Stimulated activated CD4-positive, alpha-beta T cell treated with anti-CD3 and anti-CD28 coated beads, Interleukin-15, amount 100 ng/mL, for 1 hour (primary cell): ENCODE measurements at places on chromosomes 2 and 18.

DNA sequence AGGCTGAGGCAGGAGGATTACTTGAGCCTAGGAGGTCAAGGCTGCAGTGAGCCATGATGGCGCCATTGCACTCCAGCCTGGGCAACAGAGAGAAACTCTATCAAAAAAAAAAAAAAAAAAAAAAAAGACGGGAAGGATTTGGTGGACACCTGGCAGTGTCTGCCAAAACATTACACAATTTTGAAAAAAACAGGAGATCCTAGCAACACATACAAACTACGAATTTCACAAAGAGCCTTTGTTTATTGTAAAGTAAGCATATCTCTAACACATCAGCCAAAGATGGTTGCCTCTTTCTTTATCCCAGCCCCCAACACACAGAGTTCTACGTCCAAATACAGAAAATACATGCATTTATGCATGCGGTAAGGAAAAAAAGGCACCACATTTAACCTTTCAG lies 7.6 kb downstream of the GPR45 start:
- DNase-seq: no peak

DNA sequence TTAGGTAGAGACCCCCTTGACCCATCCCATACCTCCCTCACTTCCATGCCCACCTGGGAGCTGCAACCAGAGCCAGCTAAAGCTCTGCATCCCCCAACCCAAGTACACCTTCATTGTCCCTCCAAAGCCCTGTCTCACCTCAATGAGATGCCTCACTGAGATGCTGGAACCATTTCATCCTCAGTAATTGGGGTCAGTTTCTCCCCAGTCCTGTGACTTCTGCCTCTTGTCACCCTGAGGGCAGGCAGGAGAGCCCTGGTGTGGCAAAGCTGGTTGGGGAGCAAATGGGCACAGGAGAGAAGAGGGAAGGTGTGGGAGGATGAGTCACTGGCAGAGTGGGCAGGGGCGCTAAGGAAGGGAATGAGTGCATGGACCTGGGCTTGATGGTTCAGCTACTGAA lies 27.9 kb upstream of the NT5DC4 start:
- no peak for DNase-seq

DNA sequence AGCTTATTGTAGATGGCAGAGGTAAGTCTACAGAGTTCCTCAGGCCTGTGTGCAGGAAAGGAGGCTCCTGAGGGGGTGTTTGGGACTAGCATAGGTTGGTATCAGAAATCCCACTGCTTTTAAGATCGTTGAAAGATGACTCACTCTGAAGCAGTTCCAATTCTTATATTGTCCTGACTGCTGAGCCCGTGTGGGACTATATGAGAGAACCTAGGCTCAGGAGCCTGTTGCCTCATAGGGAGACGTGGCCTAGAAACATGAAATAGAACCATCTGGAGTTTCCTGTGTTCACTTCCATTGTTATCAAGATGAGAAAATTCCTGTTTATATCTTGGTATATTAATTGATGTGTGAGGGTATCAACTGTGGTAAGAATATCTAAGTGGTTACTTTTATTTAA lies 5.7 kb downstream of the CCT7 start:
- DNase-seq: no peak

- DNase-seq: no peak
Observed at GRCh38 chr18:42644729-42645131, 470.8 kb downstream of the RIT2 start.

DNA sequence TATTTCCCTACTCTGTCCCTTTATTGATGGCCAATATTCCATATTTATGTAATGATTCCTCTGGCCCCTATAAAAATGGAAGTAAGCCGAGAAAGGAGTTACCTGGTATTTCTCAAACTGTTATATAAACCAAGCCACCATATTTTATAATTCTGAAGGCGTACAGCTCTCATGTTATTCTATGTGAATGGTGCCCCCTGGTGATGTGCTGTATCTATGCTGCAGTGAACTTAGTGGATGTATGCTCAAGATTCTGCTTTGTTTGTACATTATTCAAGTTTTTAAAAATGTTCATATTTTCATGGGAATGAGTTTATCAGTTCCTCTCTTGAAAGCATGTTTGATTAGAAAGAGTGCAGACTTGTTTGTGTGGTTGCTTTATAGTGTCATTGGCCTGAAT lies 194.5 kb upstream of the LRRTM1 start:
- DNase-seq: no peak

GRCh38 chr2:80858965-80859364 lies 554.4 kb upstream of the LRRTM1 start:
- no peak for DNase-seq

- DNase-seq: no peak
Observed at GRCh38 chr2:163132850-163133249, 294.3 kb upstream of the KCNH7 start.

- no peak for DNase-seq
Observed at GRCh38 chr2:101197814-101198213, 46.6 kb upstream of the TBC1D8 start.

GRCh38 chr18:22394428-22394827 lies 23.3 kb downstream of the CTAGE1 start:
- no peak for DNase-seq

DNA sequence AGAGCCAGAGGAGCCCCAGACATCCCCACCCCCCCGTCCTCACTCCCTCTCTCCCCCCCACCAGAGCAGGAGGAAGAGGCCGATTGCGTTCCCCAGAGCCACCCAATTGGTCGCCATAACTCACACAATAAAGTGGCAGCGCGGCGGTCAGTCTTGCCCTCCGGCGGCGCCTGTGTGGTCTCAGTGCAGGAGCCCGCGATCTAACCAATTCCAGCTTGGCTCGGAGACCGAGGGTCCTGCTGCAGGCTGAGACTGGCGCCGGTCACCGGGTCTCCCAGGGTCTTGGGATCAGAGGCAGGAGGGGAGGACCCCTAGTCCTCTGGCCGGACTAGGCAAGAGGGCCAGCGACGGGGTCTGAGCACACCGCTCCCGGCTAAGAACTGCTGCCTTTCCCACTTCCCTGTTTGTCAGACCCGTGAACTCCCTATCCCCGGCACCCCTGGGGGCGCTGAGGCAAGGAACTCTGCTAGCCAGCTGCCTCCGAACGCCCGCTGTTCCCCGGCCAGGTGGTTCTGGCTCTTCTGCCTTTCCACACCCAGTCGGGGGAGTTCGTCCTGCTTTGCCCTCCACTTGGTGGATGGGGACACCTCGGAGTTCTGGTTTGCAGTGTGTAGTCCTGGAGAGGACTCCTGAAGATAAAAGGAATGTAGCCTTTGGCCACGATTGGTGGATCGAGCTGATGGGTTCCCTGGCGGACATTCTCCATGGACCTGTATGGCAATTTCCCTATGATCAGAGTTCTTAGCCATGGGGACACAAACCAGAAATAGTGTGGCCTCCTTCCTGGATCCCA lies 1.0 kb upstream of the HOXD12 start:
- DNase-seq: no peak

DNA sequence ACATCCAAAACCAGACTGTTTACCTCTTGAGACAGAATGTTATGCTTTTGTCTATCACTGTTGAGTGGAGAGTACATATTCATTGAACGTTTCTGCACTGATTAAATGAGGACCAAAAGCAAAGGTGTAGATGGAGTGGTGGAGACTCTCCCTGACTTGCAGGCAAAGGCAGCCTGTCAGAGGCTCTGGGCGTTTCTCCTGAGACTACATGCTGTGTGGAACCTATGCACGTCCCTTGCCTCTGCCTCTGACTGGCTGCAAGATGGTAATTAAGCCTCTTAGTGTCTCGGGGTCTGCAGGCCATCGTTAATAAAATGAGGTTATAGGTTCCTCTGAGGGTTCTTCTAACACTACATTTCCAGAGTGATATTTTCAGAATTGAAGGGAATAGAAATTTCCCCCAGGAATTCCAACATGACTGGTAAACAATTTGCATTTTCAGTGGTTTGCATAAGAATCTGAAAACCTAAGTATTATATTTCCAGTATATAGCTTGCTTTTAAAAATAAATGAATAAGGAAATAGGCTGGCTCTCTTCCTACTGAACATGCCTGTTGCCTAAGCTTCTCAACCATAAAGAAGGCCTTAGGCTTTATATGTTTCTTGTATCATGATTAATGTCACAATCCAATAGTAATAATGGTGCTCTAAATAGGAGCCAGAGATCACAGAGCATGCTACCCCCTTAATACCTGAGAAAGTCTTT lies 107.4 kb downstream of the FTCDNL1 start:
- DNase-seq: no peak

DNA sequence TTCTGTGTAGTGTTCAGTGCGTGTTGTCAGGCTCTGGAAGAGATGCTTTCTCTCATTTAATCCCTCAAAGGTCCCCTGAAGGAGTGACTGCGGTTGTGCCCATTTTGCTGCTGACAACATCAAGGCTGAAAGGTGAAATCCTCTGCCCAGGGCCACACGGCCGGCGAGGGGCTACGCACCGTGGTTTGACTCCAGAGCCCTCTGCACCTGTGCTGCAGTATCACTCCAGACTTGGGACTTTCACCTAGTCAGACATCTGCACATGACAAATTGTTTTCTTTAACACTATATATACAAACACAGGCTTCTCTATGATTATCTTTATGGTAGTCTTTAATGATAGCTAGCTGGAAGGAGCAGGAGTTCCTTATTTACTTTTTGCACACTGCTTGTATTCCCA lies 90.2 kb downstream of the ARMC9 start:
- no peak for DNase-seq

DNA sequence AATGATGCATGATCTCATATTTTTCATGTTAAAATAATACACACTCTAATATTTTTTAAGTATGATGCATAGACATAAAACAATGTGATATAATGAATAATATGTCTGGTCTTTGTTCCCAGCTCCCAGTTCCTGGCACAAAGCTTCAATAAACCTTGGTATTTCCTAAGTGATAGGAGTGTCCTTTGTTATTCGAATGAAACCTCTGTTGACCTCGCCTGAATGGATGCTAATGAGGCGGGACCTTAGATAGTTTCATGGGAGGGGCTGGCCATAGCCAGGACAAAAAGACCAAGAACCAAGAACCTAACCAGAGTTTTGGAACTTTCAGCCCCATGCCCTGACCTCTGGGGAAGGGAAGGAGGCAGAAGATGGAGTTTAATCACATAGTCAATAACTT lies 257.7 kb upstream of the COPS8 start:
- no peak for DNase-seq

DNA sequence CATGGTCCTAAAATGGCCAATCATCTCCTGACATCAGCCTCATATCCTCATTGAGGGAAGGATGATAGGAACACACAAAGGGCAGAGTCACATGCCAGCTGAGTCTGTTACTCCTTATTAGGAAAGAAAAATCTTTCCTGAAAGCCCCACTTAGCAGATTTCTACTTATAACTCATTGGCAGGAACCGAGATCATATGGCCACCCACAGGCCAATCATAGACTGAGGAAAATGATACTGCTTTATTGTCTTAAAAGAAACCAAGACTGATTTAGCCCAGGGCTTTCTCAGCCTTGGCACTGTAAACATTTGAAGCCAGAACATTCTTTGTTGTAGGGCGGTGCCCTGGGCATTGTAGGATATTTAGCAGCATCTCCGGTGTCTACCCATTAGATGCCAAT lies 18.7 kb downstream of the GKN2 start:
- no peak for DNase-seq

GRCh38 chr2:126874961-126875360 lies 23.7 kb upstream of the TEX51 start:
- no peak for DNase-seq

DNA sequence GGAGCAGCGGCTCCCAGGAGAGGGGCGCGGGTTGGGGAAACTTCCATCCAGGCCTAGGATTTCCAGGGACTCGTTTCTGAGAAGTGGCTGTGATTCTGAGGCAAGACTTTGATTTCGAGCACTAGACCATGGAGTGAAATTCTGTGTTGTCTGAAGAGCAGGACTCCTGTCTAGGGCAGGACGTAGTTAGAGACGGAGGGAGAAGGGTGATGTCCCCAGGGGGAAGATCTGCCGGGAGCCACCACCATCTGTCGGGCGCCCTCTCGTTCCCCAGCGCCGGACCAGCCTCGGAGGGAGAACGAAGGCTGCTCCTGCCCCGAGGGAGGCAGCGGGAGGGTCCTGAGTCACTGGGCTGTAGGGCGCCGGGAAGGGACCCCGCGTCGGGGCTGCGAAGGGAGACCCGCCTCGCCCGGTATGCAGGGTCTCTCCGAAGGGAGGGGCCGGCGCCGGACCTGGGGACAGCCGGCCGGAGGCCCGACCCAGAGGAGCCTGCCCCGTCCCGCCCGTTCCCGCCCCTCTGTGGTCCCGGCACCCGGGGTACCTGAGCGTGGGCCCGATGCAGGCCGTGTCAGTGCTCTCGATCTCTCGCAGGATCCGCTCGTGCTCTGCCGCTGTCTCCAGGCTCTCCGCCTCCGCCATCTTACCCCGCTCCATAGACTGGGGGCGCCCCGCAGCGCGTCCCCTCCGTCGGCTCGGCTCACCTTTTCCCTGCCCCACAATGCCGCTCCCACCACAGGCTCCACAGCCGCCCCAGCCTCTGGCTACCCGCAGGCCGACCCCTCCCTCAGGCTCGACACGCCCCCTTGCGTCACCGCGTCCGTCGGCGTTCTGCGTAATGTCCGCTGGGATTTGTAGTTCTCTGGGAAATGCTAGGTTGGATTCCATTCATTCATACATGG lies at the start of gene EXOC6B:
Gene EXOC6B, minus strand, starts transcription at position 777 of the 899 bp plus-strand sequence.
- peak; percentile 65 for DNase-seq

- DNase-seq: no peak
Observed at GRCh38 chr2:207317378-207317984, 151.7 kb upstream of the KLF7 start.

GRCh38 chr2:216205486-216205885 lies 96.3 kb downstream of the XRCC5 start:
- DNase-seq: no peak

- no peak for DNase-seq
Observed at GRCh38 chr18:79933765-79934164, 17.7 kb downstream of the SLC66A2 start.

- DNase-seq: no peak
Observed at GRCh38 chr2:189613650-189614420, 33.2 kb upstream of the SLC40A1 start.

GRCh38 chr2:113965644-113966043 lies 75.8 kb downstream of the ACTR3 start:
- no peak for DNase-seq

DNA sequence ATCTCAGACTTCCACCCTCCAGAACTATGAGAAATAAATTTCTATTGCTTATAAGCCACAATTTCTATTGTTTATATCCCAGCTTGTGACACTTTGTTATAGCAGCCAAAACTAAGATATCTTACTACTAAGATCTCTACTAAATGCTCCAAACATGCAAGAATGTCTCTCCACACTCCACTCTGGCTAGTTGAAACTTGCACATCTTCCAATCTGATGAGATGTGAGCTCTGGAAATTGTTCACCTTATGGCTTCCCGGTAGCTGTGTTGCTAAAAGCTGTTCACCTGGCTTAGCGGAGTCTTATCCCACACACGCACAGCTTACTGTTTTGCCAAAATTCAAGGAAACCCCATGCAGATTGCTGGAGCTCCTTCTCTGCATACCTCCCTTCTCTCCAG lies 43.9 kb downstream of the PKDCC start:
- DNase-seq: no peak

- DNase-seq: no peak
Observed at GRCh38 chr2:54424555-54425163, 31.5 kb upstream of the SPTBN1 start.

GRCh38 chr2:188235364-188235763 lies 56.3 kb upstream of the GULP1 start:
- no peak for DNase-seq

- no peak for DNase-seq
Observed at GRCh38 chr2:104757056-104757455, 96.9 kb upstream of the POU3F3 start.

GRCh38 chr2:27502142-27502541 lies 5.5 kb downstream of the GCKR start:
- no peak for DNase-seq

- no peak for DNase-seq
Observed at GRCh38 chr2:230739961-230740360, 27.3 kb downstream of the CAB39 start.

GRCh38 chr2:30681022-30681421 lies 126.2 kb downstream of the CAPN13 start:
- no peak for DNase-seq
